ENCODE measurements at places on chromosomes 3 and 15.

- DNase-seq: no peak
Observed at GRCh38 chr3:111947231-111947630, 31.6 kb upstream of the ABHD10 start.

DNA sequence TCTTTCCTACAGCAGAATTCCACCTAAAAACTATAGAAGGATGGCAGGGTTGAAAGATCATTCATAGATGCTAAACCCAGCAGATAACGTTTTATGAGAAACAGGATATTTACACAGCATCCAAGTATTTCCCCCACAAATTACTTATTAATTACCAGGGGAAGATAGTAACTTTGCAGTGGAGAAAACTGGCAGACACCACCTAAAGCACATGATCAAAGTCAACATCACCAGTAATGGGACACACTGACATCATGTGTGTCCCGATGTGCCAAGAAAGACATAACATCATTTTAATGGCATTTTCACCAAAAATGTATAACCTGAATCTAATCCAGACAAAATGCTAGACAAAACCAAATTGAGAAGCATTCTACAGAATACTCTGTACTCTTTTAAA lies 220.4 kb upstream of the THBS1 start:
- DNase-seq: no peak

DNA sequence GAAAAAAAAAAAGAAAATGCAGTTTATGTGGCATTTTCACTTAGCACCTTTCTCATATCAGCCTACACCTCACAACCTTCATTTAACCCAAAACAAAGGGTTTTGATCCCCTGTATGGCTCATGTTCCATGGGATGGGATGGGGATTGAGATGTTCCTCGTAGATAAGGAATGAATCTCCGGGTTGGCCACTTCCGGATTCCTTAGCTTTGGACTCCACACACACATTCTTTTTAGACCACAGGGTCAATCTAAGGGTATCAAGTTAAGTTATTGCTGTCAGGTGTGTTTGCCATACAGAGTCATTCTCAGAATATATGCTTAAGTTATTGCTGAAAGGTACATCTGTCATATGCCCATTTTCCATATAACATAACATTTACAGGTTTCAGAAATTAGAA lies 301.4 kb upstream of the TGFBR2 start:
- DNase-seq: no peak

GRCh38 chr3:49636883-49637609 lies 37.1 kb upstream of the APEH start:
- DNase-seq: no peak

DNA sequence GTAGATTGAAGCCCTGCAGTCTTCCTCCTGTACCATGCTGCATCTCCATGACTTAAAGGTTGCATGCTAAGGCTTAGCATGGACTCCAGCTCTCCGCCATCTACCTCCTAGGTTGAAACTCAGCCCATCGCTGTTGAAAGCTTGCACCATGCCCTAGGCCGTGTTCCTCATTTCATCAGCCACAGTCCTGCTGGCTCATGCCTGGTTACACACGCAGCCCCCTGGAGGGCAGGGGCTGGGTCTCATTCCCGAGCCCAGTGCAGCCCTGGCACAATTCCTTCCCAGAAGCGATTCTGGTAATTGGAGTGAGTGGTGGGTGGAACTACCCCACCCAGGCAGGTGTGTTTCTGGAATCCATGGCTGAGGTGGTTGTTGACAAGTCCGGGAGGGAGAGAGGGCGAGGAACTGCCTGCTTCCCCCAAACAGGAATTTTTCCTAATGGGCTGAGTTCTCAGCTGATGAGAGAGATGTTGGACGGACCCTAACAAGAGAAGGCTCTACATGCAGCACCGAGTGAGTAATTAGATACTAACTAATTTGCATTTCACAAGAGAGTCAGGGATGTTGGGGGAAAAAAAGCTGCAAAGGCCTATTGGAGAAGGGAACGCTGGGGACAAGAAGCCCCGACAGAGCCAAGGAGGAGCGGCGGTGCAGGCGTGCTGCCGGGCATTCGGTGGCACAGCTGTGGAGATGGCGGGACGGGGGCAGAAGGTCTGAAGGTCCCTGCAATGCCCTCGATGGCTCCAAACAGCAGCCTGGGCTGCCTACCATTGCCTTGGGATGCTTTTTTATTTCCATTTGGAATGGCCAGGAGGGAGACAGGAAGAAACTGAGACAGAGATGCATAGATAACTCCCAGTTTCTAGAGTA lies 92.3 kb upstream of the TLE3 start:
- no peak for DNase-seq

All from COLO829 (cell line).